ENCODE measurements at places on chromosomes 5 and 9.

DNA sequence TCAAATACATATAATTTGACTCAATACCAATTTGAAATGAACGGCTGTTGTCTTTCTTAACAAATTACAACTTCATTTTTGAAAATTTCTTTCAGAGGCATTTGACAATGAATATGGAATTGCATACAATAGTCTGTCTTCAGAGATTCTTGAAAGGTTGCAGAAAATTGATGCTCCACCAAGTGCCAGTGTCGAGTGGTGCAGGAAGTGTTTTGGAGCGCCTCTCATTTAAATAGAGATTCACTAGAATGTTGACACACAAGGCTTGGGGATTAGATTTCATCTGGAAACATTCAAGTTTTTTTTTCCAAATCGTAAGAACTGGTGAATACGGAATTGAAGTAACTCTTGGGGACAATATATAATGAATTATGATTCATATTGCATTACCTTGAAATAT lies 8.1 kb downstream of the RPS6 start:
- DNase-seq = no peak

DNA sequence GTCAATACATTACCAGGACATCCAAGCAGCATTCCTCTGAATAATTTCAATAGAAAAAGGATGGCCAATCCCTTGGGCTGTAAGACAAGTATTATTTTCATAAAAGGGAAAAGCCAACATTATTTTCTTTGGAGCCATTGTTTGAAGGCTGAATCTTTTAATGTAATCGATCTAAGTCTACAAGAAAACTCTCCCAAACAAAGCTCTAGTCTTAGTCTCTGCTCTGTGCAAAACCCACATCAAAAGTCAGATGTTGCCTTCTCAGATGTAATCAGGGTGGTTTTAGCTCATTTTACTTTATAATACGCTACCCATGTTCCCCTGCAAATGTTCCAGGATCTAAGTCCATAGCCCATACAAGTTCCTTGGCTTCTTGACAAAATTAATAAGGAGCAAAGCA lies 325.6 kb downstream of the TRPM3 start:
- DNase-seq = no peak

- no peak for DNase-seq
Observed at GRCh38 chr5:29016067-29016466, 1977.7 kb upstream of the CDH9 start.

DNA sequence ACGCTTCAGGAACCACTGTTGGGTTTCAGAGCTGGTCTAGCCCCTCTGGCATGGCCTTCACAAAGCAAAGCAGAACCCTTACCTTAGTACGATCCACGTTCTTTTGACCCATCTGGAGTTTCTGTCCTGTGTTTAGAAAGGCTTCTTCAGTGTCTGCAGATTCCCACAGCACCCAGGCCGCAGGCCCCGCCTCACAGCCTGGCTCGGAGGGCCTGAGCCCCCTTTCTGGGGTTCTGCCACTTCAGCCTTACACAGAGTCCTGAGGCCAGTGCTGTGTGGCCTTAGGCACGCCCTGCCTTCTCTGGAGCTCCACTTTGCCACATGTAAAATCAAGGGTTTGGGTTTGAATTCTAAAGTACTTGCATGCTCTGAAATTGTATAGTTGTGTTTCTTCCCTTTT lies 31.6 kb upstream of the PRDM12 start:
- no peak for DNase-seq

DNA sequence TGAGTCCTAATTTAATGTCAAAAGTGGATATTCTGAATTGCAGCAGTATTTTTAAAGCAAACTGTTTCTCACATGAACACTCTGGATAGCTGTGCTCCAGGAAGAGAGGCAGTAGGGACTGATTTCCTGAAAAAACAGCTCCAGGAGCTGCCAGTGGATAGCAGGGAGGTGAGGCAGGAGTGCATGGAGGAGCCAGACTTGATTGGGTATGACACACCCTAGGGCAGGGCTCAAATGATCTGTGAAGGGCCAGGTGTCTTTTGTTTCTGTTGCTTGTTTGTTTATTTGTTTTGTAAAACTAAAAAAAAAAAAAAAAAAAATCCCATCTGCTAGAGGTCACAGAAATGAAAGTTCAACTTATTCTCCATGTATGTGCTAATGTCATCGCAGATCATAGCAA lies 83.4 kb downstream of the ADRB2 start:
- no peak for DNase-seq

Measured in fibroblast of mammary gland (primary cell).